ENCODE measurements at places on chromosomes 3 and 15. TPM values are rescaled to one million over a fixed set of nuclear protein-coding genes. Genes with fewer than 3 reads are reported as not detected.

Gene SPTBN5
- 6.8 TPM for polyA plus RNA-seq

DNA sequence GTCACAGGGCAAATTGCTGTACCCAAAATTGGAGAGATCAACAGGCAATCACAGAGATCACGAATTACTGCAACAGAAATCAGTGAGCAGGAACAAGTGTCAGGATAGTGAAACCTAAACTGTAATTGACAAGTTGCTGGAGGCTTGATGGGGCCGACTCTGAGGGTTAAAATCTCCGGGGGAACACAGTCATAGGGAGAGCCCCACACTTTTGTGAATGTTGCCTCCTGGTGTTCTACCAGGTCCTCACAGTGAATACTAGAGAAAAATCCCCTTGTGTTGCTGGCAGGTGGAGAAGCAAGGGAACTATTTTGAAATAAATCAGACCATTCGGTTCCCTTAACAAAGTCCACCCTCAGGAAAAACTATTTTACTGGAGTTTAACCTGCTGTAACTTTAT lies 697.5 kb upstream of the CBLB start:
- DNase-seq: no peak

Gene IL12A
- 0.10 TPM for polyA plus RNA-seq

DNA sequence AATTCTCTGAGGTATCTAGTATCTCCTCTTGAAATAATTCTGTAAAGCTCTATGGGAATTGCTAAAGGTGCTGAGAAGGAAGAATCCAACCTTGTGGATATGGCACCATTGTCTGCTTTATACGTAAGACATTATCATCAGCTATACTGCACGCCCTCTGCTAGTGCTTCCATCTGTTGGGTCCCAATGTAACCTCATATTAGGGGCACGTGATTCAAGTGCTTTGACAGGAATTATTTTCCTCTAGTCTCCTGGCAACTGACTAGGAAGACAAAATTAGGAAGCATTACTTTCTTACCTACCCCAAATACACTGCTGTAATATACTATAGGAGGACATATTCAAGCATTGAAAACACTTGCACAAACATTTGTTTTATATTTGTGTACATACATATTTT lies 24.0 kb downstream of the COPS2 start:
- DNase-seq: no peak

DNA sequence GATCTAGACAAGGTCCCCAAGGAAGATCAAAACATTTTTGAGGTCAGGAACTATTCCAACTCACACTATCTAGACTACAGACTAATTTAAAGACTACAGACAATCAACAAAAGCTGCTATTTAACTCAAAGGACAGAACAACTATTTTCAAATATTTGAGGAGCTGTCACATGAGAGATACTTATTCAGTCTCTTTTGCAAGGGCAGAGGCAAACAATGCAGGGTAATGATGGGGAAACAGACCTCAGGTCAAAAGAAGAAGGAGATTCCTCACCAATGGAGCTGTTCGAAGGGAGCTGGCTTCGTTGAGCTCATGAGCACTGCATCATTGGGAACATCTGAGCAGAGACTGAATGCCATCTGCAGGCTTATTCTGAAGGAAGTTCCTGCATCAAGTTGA lies 231.9 kb downstream of the DTWD1 start:
- DNase-seq: no peak

DNA sequence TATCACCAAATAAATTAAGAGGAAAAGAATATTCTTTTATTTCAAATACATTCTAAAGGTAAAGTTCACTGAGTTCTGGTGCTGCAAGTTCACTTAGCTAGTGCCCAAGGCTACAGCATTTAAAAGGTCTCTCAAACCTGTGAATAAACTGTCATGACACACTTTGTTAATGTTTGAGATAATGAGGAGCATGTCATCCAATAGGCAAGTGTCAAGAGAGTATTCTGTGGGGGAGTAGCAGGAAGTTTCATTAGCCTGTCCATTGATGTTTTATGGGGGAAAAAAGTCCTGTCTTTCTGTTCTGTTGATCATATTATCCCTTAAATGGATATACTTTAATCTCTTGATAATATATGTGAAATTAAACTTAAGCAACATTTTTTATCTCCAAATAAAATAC lies 4.0 kb downstream of the SPESP1 start:
- no peak for DNase-seq

DNA sequence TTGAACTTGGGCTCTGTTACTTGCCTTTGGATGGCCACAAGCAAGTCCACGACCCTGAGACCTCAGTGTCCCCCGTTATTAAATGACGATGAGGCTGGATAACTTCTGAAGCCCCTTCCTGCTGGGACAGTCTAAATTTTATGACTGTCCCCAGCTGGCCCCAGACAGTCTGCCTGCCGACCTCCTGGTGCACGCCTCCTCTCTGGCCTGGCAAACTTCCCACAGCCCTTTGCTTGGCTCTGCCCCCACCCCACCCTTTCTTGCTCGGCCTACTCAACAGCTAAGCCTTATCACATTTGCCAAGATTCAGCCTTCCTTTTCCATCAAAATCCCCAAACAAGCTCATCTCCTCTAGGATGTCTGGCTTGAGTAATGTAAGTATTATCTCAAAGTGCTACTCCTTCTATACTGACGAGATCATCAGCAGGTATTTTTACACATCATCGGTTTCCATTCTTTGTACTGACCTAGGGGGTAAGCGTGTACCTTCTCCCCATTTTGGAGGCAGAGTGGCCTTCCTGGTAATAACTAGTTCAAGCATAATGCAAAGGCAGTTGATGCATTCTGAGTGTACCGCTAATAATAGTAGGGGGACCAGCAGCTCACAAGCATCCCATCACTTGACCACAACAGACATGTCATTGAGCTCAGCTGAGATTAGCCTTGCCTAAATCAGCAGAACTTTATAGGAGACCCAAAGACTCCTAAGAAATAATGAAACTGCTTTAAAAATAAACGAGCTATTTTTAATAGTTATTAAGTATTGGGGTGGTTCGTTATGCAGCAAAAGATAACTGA lies 120.8 kb upstream of the HACD2 start:
- no peak for DNase-seq

- no peak for DNase-seq
These were observed 20.7 kb downstream of the POPDC2 start for GRCh38 chr3:119639494-119640350.

Gene ATP6V1A
- polyA plus RNA-seq: 15.2 TPM

DNA sequence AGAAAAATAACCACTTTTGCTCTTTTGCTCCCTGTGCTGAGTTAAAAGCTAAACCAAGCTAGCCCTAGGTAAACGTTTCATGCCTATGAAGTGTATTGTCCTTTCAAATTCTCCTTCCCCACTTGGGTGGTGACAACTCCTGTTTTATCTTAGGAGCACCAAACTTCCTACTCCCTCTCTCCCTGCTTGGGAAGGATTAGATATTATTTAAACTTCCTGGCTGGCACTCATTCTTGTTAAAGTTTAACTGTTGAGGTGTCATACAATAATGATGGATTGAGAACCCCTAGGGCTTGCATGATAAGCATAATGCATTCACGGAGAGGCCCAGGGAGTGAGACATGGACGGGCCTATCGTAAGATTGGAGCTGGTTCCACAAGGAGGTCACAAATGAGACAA lies 29.5 kb downstream of the B4GALT4 start:
- no peak for DNase-seq

Gene GUCA1C
- not detected for polyA plus RNA-seq

DNA sequence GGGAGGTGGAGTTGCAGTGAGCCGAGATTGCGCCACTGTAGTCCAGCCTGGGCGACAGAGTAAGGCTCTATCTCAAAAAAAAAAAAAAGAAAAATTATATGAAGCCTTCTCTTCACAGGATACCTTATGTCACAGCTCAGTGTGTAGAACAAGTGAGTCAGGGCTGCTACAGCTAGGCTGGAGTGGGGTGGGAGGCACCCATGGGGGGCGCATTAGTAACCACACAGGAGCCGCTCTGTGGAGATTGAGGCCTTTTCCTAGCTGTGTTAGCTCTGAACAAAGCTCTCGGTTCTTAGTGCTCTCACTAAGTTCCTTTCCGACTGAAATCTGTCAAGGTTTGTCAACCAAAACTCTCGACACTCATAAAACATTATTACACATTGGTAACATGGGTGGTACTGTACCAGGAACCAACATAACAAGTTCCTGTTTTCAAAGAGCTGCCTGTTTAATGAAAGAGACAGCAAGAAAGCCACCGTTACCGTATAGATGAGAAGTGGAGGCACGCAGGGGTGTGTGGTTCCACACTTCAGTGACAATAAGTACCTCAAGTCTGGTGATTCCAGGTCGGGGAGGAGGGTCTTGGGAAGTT lies 4.5 kb downstream of the LRRC31 start:
- no peak for DNase-seq

- no peak for DNase-seq
These were observed 42.2 kb downstream of the SYN2 start for GRCh38 chr3:12046406-12046805.

Gene HTR3E
- not detected for polyA plus RNA-seq

Gene GABRG3
- 0.08 TPM for polyA plus RNA-seq

DNA sequence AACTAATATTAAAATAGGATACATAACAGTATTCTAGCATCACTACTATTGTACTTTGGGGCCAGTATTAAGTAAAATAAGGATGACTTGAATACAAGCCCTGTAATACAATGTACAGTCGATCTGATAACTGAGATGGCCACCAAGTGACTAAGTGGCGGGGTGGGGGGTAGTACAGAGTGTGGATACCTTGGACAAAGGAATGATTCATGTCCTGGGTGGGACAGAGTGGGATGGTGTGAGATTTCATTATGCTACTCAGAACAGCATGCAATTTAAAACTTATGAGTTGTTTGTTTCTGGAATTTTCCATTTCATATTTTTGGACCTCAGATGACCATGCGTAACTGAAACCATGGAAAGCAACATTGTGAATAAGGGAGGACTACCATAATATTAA lies 46.0 kb downstream of the SLC7A14 start:
- no peak for DNase-seq

- no peak for DNase-seq
These were observed 2.7 kb upstream of the C2CD4A start for GRCh38 chr15:62063825-62064635.

GRCh38 chr3:189568961-189569360 lies 62.2 kb upstream of the TP63 start:
- DNase-seq: no peak
